ENCODE measurements at places on chromosomes 7 and 10. TPM values are rescaled to one million over a fixed set of nuclear protein-coding genes. Genes with fewer than 3 reads are reported as not detected.

DNA sequence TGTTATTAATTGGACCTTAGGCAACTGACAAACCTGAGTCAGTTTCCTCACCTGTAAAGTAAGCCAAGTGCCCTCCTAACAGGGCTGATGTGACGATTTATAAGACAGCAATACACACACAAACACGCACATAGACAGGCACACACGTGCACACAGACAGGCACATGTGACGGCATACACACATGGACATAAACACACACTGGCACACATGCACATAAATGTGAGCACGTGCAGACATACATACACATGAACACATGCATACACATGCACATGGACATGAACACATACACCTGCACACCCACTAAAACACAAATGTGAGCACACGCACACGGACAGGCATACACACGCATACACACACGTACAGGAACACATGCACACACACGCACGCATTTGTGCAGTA is 148.9 kb downstream of the PRKCQ start:
- no peaks in the 10 kb centered on the region for H3K27me3 ChIP-seq
- no peaks in the 10 kb centered on the region for H3K4me1 ChIP-seq
- no peak for DNase-seq
- no peak overlapping the region for H3K4me3 ChIP-seq

- no peaks in the 10 kb centered on the region for H3K27me3 ChIP-seq
- no peaks in the 10 kb centered on the region for H3K36me3 ChIP-seq
- no peaks in the 10 kb centered on the region for H3K4me1 ChIP-seq
- no peak overlapping the region for H3K4me3 ChIP-seq
- no peak for DNase-seq
- H3K27ac ChIP-seq, result no peak overlapping the region
These were observed 343.0 kb downstream of the CRPPA start for GRCh38 chr7:16078076-16078952.

GRCh38 chr10:128024426-128024825 is 101.8 kb downstream of the MKI67 start:
- no peak overlapping the region for H3K27ac ChIP-seq
- no peak for DNase-seq
- H3K4me3 ChIP-seq, result no peak overlapping the region
- no peaks in the 10 kb centered on the region for H3K27me3 ChIP-seq
- H3K36me3 ChIP-seq, result no peaks in the 10 kb centered on the region
- H3K4me1 ChIP-seq, result peaks cover 17% of the 10 kb centered on the region

GRCh38 chr7:151143261-151144015 is 24.1 kb downstream of the GBX1 start:
- no peak overlapping the region for H3K27ac ChIP-seq
- H3K4me3 ChIP-seq, result no peak overlapping the region
- H3K36me3 ChIP-seq, result peaks cover 31% of the 10 kb centered on the region
- no peaks in the 10 kb centered on the region for H3K27me3 ChIP-seq
- H3K4me1 ChIP-seq, result no peaks in the 10 kb centered on the region
- no peak for DNase-seq

Gene SEMA3A
- 8.4 TPM for total RNA-seq

DNA sequence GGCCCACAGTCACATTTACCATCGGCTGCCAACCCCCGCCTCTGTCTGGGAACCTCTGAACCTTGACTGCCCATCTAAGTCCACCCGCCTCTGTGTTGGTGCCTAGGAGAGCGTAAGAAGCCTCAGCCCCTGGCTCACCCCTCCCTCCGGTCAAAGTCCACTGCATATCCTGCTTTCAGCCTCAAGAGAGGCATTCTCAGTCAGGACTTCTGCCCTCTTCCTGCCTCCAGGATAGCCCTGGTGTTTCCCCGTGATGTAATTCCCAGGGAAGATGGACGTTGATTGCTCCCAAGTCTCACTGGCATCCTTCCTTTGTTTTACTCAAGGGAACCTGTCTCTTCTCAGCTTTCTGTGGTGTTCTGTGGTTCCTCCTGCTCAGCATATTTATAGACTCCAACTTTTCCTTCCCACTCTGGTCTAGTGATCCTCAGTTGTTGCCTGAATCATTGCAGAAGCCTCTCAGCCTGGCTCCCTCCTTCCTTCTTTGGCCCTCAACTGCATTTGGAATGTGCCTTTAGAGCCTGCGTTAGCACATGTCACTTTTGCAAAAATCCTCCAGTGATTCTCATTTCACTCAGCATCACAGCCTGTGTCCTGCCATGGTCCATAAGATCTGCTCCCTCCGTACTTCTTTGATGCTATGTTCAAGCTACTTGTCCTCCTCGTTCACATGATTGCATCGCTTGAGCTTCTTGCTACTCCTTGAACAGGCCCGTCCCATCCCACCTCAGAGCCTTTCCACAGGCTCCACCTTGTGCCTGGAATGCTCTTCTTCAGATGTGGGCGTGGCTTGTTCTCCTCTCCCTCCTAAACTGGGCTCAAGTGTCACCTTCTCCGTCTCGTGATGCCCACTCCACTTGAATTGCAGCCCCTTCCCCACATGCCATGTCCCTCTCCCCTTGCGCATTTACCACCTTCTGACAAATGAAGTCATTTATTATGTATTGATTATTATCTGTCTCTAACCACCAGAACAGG is 124.2 kb downstream of the PLPP4 start:
- H3K27ac ChIP-seq, result no peak overlapping the region
- no peaks in the 10 kb centered on the region for H3K27me3 ChIP-seq
- DNase-seq, result no peak
- no peaks in the 10 kb centered on the region for H3K36me3 ChIP-seq
- H3K4me3 ChIP-seq, result no peak overlapping the region

Gene ADCY1
- total RNA-seq, result 3.8 TPM

Gene VIPR2
- 0.44 TPM for total RNA-seq

Gene TAS2R3
- 0.79 TPM for total RNA-seq

DNA sequence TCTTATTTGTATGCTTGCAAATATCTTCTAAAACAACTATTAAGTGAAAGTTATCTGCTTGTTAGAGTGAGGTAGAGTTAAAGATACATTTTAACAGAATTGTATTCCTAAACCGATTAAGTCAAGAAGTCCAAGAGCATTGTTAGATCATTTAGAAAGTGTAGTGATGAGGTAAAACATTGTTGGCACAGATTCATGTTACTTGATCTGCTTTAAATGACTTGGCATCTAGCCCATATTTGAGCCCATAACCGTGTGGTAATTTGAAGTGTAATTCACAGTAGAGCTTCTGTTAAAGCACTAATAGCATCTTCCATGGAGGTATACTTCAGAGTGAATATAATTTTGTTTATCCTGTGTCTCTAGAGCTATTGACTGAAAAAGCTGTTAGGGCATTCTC is 62.1 kb downstream of the PTEN start:
- H3K27me3 ChIP-seq, result no peaks in the 10 kb centered on the region
- DNase-seq, result no peak
- H3K36me3 ChIP-seq, result no peaks in the 10 kb centered on the region
- peaks cover 94% of the 10 kb centered on the region for H3K4me1 ChIP-seq
- no peak overlapping the region for H3K4me3 ChIP-seq

Gene SLC4A2
- total RNA-seq, result 173 TPM

DNA sequence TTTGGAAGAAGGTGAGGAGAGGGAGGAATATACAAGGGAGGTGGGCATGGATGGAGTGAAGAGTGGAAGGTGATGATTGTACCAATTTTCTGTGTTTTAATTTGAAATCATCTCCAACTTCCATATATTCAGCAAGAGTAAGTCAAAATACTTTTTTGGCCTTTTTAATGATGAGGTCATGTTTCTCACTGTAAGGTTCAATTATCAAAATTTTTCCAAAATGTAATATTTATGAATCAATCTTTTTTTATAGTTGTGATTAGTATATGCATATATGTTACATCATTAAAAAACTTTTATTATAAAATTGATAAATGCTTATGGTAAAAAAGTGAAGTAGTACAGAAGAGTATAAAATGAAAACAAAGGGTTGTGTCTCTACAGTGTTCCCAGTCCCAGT is 40.7 kb downstream of the PRKAR2B start:
- no peak overlapping the region for H3K27ac ChIP-seq
- DNase-seq, result no peak
- H3K4me1 ChIP-seq, result peaks cover 10% of the 10 kb centered on the region

DNA sequence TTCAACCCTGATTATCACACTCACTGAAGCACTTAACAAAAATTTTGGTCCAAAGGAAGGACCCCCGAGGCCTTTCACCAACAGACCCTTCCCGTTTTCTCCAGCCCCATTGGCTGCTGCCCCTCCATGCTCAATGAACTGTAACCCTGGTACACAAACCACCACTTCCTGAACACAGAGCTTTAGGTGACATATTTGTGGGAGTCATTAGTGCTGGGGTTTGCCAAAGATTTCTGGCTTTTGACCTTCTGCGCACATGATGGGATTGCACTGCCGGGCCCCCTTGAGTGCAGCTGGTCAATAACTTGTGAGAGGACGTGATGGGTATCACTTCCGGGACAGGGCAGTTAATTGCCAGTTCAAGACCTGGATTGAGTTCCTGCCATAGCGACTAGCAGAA is 9.0 kb upstream of the CAMK1D start:
- H3K36me3 ChIP-seq, result no peaks in the 10 kb centered on the region
- no peak overlapping the region for H3K27ac ChIP-seq
- DNase-seq, result no peak
- H3K4me1 ChIP-seq, result no peaks in the 10 kb centered on the region
- no peak overlapping the region for H3K4me3 ChIP-seq

GRCh38 chr7:84264396-84264795 is 69.8 kb upstream of the SEMA3A start:
- no peak for DNase-seq
- H3K36me3 ChIP-seq, result no peaks in the 10 kb centered on the region
- H3K4me1 ChIP-seq, result no peaks in the 10 kb centered on the region
- no peak overlapping the region for H3K27ac ChIP-seq
- H3K27me3 ChIP-seq, result no peaks in the 10 kb centered on the region
- H3K4me3 ChIP-seq, result no peak overlapping the region

Gene TAS2R41
- total RNA-seq, result 0.28 TPM

- H3K36me3 ChIP-seq, result no peaks in the 10 kb centered on the region
- no peak overlapping the region for H3K4me3 ChIP-seq
- no peaks in the 10 kb centered on the region for H3K27me3 ChIP-seq
- no peak overlapping the region for H3K27ac ChIP-seq
- H3K4me1 ChIP-seq, result no peaks in the 10 kb centered on the region
These were observed 22.3 kb upstream of the SHH start for GRCh38 chr7:155834486-155835048.

DNA sequence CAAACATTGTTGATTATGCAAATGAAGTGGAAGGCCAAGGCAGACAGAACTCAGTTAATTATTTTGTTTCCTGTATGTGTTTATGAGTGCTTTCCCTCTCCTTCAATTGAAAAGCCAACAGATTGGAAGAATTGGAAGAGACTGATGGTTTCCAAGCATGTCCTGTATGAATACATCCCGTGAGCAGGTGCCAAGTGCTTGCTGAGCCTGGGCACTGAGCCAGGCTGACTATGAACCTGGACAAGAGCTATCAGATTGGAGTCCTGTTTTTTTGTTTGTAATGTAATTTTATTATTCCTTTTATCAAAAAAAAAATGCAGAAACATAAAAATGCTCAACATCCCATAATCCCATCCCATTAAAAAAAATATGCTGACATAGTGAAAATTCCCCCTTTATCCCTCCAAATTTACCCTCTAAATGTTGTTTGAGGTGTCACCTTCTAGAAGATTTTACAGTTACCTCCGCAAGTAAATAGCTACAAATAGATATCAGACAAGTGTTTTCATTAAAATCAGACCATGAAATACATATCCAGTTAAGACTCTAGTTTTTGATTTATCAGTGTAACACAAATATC is 449.5 kb downstream of the GRID1 start:
- no peak overlapping the region for H3K4me3 ChIP-seq
- no peaks in the 10 kb centered on the region for H3K36me3 ChIP-seq
- DNase-seq, result peak; percentile 18

- no peak for DNase-seq
- no peak overlapping the region for H3K4me3 ChIP-seq
These were observed 12.7 kb downstream of the IKZF1 start for GRCh38 chr7:50317221-50317678.

DNA sequence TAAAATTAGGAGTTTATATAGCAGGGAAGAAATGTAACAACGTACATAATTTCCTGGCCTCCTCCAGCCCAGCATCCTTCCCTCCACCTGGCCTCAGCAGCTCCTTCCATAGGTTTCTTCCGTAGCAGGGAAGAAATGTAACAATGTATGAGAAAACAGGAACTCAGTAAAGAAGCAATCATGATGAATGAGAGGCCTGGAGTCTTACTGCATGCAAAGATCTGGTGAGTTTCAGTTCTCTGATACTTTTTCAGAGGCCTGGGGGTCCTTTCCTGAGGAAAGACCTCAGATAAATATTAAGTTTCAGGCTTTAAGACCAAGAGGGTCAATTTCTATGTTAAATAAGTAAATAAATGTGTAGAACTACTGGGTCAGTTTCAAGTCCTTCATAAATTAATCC is 155.7 kb upstream of the C7orf33 start:
- H3K4me1 ChIP-seq, result no peaks in the 10 kb centered on the region
- no peak overlapping the region for H3K27ac ChIP-seq
- DNase-seq, result no peak
- H3K36me3 ChIP-seq, result no peaks in the 10 kb centered on the region

Gene AKR1C3
- 37.5 TPM for total RNA-seq

DNA sequence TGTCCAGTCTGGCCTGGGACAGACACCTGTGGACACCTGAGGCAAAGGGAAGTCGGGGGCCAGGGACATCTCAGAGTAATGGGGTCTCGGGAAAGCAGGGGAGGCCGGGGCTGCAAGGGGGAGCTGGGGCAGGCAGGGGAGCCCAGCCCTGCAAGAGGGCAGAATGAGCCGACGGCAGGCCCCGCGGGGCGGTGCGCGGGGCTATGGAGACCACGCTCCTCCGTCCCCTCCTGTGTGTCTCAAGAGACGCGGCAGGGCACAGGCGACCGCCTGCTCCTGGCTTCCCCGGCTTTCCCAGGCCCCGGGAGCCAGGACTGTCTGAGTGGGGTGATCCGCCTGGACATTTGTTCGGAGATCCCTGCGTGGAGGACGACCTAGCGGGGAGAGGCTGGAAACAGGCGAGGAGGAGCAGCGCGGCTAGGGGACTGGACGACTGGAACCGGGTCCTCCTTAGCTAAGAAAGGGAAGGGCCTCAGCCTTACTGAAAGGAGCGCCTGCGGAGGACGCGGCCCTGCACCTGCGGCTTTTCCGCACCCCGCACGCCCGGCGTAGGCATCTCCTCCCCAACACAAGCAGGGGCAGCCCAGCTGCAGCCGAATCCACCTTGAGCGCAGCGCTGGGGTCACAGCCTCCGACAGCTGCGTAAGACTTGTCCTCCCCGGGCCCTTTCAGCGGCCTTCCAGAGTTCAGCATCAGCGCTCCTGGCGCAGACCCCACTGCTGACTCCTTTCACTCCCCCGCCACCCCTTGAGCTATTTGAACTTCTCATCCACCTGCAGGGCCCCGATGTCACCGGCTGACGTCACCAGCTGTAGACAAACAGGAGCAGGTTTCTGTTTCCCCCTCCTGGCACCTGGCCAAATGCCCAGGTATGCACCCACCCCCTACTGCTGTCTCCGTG is 176.4 kb downstream of the ZNF248 start:
- H3K4me3 ChIP-seq, result no peak overlapping the region
- no peak overlapping the region for H3K27ac ChIP-seq
- H3K36me3 ChIP-seq, result no peaks in the 10 kb centered on the region
- no peaks in the 10 kb centered on the region for H3K27me3 ChIP-seq
- DNase-seq, result no peak
